ENCODE measurements at places on chromosomes 1 and 21. TPM values are rescaled to one million over a fixed set of nuclear protein-coding genes. Genes with fewer than 3 reads are reported as not detected.

The THEM5 gene
- total RNA-seq = not detected

- no peak for DNase-seq
Measured at GRCh38 chr1:163085041-163085903, 16.1 kb downstream of the RGS4 start.

The DNAJC28 gene
- total RNA-seq = 2.5 TPM

DNA sequence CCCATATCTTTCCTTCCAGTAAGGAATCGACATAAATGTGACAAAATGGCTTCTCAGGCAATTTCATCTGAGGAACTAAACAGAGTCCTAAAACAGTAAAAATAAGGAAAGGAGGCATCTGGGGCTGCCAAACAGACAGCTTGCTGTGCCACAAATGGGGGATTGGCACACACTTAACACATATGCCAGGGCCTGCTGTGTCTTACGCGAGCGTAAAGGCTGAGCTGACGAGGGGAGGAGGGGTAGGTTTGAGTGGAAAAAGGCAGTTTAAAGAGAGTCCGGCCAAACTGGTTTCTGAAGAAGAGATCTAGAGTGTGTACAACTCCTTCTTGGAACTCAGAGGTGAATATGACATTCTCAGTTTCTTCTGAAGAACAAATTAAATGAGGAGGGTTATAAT lies 244.1 kb upstream of the MAP1LC3C start:
- no peak for DNase-seq

DNA sequence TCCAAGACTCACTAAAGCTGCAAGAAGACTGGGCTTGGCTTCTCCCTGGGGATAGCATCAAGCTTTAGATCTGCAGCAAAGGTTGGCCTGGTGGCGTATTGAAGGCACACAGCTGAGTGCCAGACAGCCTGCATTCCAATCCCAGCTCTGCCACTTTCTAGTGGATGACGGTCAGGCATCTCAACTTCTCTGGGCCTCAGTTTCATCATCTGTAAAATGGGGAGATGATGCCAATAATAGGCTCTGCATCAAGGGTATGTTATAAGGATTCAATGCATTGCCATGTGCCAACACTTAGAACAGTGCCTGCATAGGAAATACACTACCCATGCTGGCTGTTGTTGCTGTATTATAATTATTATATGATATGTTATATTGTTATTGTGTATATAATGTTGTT lies 220.4 kb downstream of the NPHP4 start:
- no peak for DNase-seq

DNA sequence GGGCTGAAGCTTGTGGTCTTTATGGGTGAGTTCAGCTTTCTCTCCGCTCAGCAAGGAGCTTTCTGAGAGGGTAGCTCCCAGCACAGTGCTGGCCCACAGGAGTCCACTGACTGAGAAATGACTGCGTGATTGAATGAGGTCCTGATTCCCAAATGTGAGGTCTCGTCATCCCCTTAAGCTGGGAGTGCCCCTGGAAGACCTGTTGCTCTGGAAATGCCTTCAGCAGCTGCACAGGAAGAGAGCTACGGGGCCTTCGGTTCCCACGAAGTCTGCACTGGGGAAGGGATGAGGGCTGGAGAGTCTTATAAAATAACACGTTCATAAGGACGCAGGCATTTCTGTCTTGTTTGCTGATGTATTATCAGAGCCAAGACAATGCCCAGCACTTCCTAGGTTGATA lies 14.0 kb downstream of the TNNT2 start:
- no peak for DNase-seq

The TMEM54 gene
- not detected for total RNA-seq

The RABGGTB gene
- 132 TPM for total RNA-seq

DNA sequence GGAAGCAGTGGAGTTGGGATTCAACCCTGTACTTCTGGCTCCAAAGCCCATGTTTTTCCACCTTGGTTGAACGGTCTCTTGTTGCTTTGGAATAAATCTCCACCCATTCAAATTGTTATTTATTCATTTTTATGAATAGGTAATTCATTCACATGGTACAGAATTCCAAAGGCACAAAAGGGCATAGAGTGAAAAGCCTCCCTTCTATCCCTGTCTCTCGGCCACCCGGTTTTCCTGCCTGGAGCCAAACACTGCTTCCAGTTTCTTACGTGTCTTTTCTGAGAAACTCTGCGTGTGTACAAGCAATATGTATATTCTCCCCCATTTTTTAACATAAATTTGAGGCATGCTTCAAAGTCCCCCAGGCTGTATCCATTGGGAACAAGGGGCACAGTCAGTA lies 3.9 kb downstream of the EXTL1 start:
- DNase-seq = no peak

DNA sequence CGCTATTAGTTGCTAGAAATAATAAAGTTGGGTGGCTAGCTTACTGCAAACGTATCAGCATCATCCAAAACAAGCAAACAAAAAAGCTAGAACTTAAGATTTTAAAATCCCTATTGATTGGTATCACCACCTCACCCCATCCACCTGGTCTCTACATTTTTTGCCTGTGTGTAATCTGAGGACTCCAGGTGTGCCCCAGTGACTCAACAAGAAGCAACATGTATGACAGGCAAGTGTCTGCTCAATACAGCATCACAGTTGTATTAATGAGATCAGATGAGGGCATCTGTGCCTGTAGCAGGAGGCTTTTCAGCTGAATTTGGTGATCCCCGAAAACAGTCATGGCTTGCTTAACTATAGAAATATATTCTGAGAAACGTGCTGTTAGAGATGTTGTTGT lies 14.6 kb upstream of the PAPPA2 start:
- no peak for DNase-seq

DNA sequence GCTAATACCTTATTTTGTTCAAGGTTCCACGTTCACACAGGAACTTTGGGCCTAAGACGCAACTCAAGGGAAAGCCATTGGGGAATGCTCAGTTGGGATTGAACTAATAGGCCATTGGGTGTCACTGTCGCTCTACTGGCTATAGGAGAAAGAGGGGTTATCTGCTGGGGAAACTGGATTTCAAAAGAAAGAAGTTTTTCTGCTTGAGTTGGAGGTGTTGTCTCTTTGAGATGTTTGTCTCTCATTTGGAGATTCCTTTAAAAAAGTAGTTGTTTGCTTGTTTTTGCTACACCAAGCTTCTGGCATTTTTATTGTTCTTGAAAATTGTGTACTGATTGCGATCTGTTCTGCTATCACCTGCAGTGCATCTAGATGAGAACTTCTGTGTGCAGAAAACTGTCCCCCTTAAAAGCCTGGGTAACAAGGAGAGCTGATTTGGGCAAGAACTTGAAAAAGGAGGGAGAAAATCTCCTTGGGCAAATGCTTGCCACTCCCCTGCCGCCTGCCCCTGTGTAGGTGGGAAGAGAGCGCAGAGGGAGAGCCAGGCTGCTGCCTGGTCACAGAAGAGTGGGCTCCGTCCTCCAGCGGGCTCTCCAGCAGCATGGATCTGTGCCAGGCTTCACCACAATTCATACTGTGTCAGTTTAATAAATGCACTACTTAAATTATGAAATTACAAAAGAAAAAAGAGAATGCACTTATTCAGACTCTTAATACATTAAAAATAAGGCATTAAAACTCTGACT lies 39.9 kb downstream of the PEX14 start:
- DNase-seq = no peak

DNA sequence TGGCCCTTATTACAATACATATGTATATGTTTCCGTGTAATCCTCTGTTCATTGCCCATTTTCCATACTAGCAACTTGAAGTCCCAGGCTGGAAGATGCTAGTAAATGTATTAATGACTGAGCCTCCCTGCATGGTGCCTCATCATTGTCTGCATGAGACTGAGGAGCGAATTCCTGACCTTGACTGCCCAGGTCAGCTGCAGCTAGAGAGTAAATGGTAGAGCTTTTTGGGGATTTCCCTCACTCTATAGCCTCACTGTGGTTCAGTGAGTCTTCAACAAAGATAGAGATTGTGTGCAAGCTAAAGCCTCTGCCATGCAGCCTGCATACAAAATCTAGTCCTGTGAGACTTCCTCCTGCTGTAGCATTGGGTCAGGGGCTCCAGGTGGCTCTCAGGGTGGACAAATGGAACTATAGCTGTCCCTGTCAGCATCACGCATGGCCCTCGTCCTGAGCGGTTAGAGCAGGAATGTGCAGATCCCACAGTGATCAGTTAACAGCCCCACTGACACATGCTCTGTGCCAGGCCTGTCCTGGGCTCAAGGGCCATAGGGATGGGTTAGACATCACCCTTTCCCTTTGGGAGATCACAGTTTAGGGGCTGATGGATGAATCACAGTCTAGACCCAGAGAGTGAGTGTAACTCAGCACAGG lies 741.7 kb downstream of the MATN1 start:
- no peak for DNase-seq
